ENCODE measurements at places on chromosomes 3 and 15. TPM values are rescaled to one million over a fixed set of nuclear protein-coding genes. Genes with fewer than 3 reads are reported as not detected.
A peak's percentile ranks its signal among the peaks of the same experiment; 100 is the strongest.

DNA sequence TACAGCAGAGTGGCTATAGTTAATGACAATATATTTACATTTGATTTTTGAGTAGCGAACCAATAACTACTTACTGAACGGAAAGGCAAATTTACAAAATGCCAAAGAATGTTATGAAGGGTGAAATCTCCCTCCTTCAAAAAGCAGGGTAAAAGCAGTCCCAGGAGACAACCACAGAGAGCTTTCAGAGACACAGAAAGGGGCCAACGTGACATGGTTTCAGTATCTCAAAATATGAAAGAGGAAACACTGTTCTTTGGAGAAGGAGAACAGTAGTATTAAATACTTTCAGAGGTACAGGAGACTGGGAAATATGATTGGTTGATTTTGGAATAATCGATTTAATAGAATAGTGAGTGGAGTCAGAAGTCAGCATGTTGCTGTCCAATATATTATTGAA lies 52.3 kb upstream of the ROBO1 start:
- no peaks in the 10 kb centered on the region for H3K4me1 ChIP-seq
- no peaks in the 10 kb centered on the region for H3K36me3 ChIP-seq
- no peak overlapping the region for H3K4me3 ChIP-seq
- DNase-seq = no peak
- H3K27me3 ChIP-seq = no peaks in the 10 kb centered on the region
- no peak overlapping the region for H3K27ac ChIP-seq

DNA sequence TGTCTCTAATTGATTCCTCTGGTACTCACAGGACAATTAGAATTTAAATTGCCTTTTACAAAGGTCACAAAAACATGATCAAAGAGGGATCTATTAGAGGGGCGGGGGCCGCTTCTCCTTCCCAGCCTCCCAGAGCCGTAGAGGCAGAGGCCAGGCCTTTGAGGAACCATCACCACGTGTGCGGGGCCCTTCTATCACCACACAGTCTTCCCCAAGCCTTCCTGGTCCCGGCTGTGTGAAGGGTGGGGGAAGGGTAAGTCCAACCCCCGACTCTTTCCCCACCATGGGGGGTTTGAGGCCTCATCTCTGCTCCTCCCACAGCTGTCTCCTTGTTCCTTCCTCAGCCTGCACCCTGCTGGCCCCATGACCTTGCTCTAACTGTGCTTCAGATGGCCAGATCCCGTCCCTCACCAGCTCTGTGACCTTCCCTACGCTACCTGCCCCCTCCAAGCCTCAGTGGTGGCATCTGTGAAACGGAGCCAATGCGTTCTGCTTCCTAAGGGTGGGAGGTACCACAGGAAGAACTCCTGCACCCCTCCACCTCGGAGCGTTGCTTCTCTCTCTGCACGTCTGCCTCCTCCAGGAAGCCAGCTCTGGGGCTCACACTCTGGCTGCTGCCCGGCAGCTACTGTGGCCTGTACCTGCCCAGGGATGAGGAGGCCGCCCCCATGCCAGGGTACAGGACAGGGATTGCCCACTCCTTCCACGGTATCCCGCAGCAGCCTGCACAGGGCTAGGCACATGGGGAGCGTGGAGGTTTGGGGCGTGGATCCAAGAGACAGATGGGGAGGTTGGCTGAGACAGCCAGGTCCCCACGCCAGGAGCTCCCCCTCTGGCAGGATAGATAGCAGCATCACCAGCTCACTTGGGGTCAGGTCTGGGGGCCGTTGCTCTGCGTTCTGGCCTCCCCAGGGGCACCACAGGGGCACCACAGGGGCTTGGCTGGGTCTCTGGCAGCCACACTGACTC lies 83.8 kb downstream of the LINGO1 start:
- no peak for DNase-seq
- no peak overlapping the region for H3K4me3 ChIP-seq
- no peaks in the 10 kb centered on the region for H3K27me3 ChIP-seq
- H3K27ac ChIP-seq = no peak overlapping the region
- H3K36me3 ChIP-seq = no peaks in the 10 kb centered on the region

Gene MKRN2OS
- total RNA-seq = not detected

- peaks cover 59% of the 10 kb centered on the region for H3K4me1 ChIP-seq
- DNase-seq = no peak
- H3K36me3 ChIP-seq = no peaks in the 10 kb centered on the region
- no peak overlapping the region for H3K27ac ChIP-seq
- H3K4me3 ChIP-seq = peak overlapping the region; percentile 75
These were observed 2.3 kb upstream of the DLL4 start for GRCh38 chr15:40926659-40927494.

All from stomach (tissue), 19 donors.